NCI-H1694 (cell line): ENCODE measurements at places on chromosomes 6 and 20.

DNA sequence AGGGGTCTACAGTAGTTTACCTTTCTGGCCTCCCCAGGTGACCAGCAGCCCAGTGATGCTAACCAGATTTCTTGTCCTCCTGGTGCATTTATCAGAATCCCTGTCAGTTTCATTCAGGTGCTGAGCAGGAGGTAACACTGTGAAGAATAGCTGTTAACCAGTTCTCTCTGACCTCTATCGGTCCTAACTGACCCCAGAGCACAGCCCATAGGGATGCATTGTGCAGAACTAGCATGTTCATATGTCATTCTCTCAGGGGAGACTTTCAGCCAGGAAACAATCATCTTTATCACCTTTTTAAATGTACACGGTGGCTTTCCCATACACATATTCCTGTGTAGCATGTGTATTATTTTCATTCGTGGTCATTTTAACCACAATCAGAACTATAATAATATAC, 49.9 kb downstream of the CNR1 start:
- no peak for DNase-seq

DNA sequence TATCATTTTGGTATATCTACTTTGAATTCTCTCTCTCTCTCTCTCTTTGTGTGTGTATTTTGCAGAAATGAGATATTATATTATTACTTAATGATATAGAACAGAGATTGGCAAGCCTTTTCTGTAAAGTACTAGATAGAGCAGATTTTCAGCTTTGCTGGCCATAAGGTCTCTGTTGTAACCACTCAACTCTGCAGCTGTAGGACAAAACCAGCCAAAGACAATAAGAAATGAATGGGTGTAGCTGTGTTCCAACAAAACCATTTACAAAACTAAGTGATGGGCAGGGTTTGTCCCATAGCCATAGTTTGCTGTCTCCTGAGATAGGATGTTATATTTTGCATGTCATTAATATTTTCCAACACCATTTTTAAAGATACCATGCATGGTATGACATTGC, 91.2 kb upstream of the TSHZ2 start:
- DNase-seq = no peak

- DNase-seq = no peak
Measured at GRCh38 chr6:41463062-41463930, 82.9 kb upstream of the FOXP4 start.

GRCh38 chr20:44011251-44011940, 96.7 kb downstream of the TOX2 start:
- no peak for DNase-seq

- DNase-seq = no peak
Measured at GRCh38 chr20:12047838-12048432, 130.2 kb downstream of the BTBD3 start.

DNA sequence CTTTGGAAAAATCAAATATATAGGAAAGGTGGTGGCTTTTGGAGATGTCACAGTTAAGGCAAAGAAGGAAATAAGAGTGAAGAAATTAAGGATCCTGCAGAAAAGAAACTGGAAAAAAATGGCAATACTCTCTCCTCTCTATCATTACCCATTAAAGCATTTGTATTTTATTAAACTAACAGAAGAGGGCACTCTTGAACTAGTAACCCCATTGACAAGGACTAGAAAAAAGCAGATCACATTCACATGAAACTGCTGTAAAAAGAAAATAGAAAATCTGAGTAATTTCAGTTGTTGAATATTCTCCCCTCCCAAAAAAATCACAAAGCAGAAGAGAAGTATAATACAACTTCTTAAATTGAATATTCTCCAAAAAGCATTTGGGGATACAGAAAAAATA, 104.1 kb upstream of the SLC35B3 start:
- no peak for DNase-seq

- no peak for DNase-seq
Measured at GRCh38 chr20:31562241-31562640, 42.8 kb upstream of the ID1 start.

GRCh38 chr20:62143957-62144825, 622 bp downstream of the SS18L1 start:
- DNase-seq = no peak

- DNase-seq = no peak
Measured at GRCh38 chr20:53316206-53316937, 277.3 kb downstream of the ZNF217 start.

- DNase-seq = no peak
Measured at GRCh38 chr6:144284783-144285547, at the start of gene UTRN. Gene UTRN (plus strand): TSS chr6:144285335. CDS start chr6:144291829, 6,494 bp downstream.

DNA sequence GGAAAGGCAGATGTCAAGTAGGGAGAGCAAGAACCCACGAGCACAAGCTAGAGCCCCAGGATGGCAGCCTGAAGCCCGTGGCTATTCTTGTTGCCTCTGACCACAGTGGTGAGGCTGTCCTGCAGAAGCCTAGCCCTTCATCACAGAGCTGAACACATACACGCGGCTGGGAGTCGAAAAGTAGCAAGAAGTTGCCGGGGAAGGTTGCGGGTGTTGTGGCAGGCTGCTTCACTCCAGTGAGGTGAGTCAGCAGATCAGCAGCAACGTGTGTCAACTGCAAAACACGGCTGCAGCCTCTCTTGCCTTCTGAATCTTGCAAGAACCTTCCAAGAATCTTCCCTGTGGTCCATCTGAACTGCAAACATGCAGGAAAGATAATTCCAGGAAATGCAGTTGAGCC, 10.6 kb upstream of the STX16 start:
- no peak for DNase-seq

DNA sequence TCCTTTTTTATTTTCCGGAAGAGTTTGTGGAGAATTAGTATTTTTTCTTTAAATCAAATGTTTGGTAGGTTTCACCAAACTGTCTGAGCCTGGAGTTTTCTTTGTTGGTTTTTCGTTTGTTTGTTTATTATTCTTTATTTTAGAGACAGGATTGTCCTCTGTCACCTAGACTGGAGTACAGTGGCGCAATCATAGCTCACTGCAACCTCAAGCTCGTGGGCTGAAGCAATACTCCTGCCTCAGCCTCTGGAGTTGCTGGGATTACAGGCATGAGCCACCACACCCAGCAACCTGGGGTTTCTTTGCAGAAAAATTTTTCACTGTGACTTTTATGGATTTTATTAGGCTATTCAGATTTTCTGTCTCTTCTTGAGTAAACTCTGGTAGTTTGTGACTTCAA, 120.2 kb upstream of the LOC128125822 start:
- no peak for DNase-seq

GRCh38 chr6:29653452-29654038, 3.3 kb upstream of the MOG start:
- peak; percentile 49 for DNase-seq

DNA sequence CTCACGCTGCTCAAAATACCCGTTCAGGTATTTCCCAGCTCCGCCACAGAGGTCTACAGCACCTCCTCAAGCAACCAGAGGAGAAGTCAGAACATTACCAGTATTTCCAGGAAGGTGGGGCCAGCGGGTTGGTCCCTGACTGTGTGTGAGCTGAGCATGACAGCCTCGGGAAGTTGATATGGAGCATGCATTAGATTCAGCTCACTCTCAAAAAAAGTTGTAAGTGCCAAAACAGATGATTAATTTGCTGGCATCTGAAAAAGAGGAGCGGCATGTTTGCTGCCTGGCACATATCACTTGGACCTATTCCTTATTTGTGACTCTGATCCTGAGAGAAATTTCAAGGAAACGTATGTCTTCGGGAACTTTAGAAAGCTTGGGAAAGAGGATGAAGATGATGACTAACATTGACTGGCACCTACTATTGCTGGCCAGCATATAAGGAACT, 32.3 kb downstream of the ELOVL2 start:
- DNase-seq = no peak

DNA sequence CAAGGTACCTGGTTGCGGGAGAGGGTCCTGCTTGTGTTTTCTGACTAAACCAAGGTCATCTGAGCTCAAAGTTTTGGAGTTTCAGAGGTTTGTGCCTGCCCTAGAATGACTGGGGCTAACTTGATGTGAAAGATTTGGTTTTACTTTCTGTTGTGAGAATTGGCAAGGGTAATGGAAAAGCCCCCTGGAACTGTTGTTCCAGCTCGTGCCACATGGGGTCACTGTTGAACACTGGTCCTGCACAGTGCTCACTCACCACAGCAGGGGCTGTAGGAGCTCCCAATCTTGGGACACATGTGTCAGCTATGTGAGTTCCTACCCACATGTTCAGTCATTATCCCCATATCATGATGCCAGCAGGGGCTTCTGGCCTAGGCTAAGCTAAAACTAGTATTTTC, 6.5 kb downstream of the TGM6 start:
- DNase-seq = no peak

DNA sequence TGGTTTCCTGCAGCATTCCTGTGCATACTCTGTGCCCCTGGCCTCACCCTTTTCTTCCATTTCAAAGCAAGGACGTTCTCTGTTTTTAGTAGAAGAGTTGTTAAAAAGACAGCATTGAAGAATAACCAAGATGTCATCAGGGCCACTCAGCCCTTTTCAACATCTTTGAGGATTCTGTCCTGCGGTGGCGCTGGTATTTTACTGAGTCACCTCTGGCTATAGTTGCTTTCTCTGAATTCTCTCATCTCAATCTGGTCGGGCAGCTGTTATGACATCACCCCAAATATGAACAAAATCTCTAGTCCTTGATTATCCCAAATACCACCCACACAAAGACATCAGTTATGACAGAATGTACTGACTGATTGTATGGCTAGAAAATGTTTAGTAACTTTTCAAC, 204.2 kb downstream of the GRIK2 start:
- DNase-seq = no peak

DNA sequence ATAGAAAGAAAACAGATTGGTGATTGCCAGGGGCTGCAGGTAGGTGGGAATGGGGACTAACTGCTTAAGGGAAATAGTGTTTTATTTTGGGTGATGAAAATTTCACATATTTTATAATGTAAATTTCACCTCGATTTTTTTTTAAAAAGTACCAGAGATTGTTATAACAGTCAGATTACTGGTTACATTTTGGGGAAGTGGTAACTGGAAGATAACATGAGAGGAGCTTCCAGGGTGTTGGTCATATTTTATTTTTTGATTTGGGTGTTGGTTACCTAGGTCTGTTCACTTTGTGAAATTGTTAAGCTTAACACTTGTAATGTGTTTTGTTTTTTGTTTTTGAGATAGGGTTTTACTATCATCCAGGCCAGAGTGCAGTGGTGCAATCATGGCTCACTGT, 17.2 kb upstream of the CRIP3 start:
- no peak for DNase-seq

- no peak for DNase-seq
Measured at GRCh38 chr6:19552076-19552475, 285.1 kb upstream of the ID4 start.

DNA sequence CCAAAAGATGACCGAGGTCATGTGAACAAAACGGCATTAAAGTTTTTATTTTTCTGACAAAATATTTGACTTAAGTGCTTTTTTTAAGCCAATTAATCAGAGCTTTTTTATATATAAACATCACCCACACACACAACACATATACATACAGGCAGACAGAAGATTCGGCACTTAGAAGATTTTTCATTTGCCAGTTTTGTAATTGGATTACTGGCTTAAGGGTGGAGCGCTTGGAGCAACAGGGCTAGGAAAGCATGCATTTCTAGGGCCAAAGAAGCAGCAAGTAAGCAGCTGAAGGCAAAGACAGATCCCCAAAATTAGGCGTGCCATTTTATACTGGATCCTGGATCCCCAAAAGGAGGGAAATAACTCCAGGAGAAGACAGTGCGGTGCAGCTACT, 30.3 kb downstream of the SAMD5 start:
- no peak for DNase-seq

- no peak for DNase-seq
Measured at GRCh38 chr6:107192830-107193229, 77.5 kb upstream of the BEND3 start.

DNA sequence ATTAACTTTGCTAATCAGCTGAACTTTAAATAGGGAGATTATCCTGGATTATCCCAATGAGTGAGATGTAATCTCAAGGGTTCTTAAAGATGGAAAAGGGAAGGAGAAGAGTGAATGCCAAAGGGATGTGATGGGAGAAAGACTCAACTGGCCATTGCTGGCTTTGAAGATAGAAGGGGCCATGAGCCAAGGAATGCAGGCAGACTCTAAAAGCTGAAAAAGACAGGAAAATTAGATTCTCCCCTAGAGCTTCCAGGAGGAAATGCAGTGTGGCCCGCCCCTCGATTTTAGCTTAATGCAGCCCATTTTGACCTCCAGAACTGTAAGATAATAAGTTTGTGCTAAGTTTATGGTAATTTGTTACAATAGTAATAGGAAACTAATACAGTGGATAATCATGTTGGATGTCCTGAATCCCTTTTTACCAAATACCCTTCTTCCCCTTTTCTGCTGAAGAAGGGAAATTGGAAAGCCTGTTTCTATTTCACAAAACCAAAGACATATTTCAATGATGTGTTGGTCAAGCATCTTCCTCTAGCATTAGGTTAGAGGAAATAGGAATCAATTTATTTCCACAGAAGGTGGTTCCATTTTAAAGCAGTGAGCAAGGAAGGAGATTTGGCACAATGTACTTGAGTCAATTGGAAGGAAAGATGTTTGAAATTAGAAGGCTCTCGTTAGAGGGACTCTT, 3.3 kb upstream of the HDDC2 start:
- DNase-seq = no peak

DNA sequence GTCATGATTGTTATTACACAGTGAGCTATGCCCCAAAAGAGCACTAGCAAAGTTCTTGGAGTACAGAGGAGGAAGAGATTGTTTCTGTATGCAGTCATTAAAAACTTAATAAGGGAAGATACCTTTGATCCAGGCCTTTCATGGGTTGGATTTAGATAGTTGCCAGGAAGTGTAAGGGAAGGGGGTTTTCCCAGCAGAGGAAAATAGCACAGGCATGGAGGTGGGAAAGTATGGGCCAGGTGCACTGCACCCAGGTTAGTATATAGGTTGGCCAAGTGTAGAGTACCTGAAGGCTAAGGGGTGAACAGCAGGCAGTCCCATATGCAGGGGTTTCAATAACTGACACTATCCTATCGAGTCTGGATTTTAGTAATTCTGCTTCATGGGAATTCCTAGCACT, 101.4 kb downstream of the SOBP start:
- DNase-seq = no peak
